Endothelial cell of umbilical vein (primary cell): ENCODE measurements at places on chromosomes 5 and 9. TPM values are rescaled to one million over a fixed set of nuclear protein-coding genes. Genes with fewer than 3 reads are reported as not detected.
A peak's percentile ranks its signal among the peaks of the same experiment; 100 is the strongest.

Gene AUH
- total RNA-seq, result 9.2 and 10.7 TPM in 2 replicates

Gene ZNF366
- total RNA-seq, result 4.1 and 4.6 TPM in 2 replicates

Gene DEPDC1B
- total RNA-seq, result 14.2 and 18.7 TPM in 2 replicates

Gene ORM2
- total RNA-seq, result not detected in 2 replicates

Gene PCDHGA11
- total RNA-seq, result 10.3 and 11.5 TPM in 2 replicates

- H3K4me3 ChIP-seq, result no peak overlapping the region
- no peak for DNase-seq
- no peaks in the 10 kb centered on the region for H3K27me3 ChIP-seq
- no peaks in the 10 kb centered on the region for H3K4me1 ChIP-seq
These were observed 70.6 kb downstream of the ALDH1A1 start for GRCh38 chr9:72882117-72882775.

DNA sequence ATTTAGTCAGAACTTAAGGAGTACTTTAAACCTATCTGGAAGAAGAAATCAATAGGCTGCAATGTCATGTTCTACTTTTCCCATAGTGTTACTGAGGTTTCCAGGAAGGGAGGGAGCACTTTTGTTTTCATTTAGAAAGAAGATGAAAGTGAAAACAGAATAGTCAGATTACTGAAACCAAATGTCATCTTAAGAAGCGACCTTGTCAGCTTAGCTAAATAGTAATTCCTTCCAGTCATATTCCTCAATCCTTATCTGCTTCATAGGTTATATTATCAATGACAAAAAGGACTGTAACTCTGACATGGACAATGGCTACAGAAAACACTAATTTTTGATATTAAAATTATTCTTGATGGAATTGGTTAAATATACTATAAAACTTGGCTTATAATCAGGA is 27.7 kb downstream of the SAR1B start:
- DNase-seq, result no peak
- H3K36me3 ChIP-seq, result peaks cover 10% of the 10 kb centered on the region
- H3K4me3 ChIP-seq, result no peak overlapping the region
- H3K27me3 ChIP-seq, result no peaks in the 10 kb centered on the region

- no peak overlapping the region for H3K4me3 ChIP-seq
- H3K27ac ChIP-seq, result no peak overlapping the region
- DNase-seq, result peak; percentile 21
- no peaks in the 10 kb centered on the region for H3K36me3 ChIP-seq
These were observed 80.6 kb downstream of the FBXO4 start for GRCh38 chr5:42005561-42006153.

GRCh38 chr9:131879181-131879910 is 139.5 kb upstream of the RAPGEF1 start:
- no peak overlapping the region for H3K27ac ChIP-seq
- H3K4me3 ChIP-seq, result no peak overlapping the region
- DNase-seq, result no peak
- H3K27me3 ChIP-seq, result no peaks in the 10 kb centered on the region
- H3K36me3 ChIP-seq, result no peaks in the 10 kb centered on the region
- H3K4me1 ChIP-seq, result peaks cover 11% of the 10 kb centered on the region

- H3K4me1 ChIP-seq, result no peaks in the 10 kb centered on the region
- no peaks in the 10 kb centered on the region for H3K27me3 ChIP-seq
- no peak overlapping the region for H3K4me3 ChIP-seq
- H3K36me3 ChIP-seq, result no peaks in the 10 kb centered on the region
- DNase-seq, result no peak
These were observed 305.1 kb upstream of the SGCD start for GRCh38 chr5:156021866-156022265.

GRCh38 chr5:10719965-10720364 is 41.1 kb downstream of the DAP start:
- no peak overlapping the region for H3K4me3 ChIP-seq
- DNase-seq, result peak; percentile 82
- peaks cover 2% of the 10 kb centered on the region for H3K36me3 ChIP-seq
- peak overlapping the region; percentile 47 for H3K27ac ChIP-seq
- H3K27me3 ChIP-seq, result no peaks in the 10 kb centered on the region

DNA sequence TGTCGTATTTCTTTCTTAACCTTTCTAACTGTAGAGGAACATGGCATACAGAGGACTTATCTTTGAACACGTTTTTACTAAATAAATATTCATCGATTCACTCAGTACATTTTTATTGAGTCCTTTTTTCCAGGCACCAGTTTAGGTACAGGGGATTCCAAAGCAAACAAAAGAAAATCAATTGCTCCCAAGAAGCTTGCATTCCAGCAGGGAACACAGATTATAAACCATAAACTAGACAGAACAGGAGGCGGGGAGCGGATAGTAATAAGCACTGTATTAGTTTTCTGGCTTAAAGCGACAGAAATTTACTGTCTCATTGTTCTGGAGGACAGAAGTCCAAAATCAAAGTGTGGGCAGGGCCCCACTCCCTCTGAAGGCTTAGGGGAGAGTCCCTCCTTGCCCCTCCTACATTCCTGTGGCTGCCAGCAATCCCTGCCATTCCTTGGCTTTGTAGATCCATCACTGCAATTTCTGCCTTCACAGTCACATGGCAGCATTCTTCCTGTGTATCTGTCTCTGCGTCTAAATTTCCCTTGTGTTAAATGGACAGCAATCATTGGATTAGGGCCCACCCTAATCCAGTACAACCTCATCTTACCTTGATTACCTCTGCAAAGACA is 115.5 kb downstream of the COL23A1 start:
- no peaks in the 10 kb centered on the region for H3K36me3 ChIP-seq
- no peaks in the 10 kb centered on the region for H3K27me3 ChIP-seq
- no peaks in the 10 kb centered on the region for H3K4me1 ChIP-seq
- DNase-seq, result no peak

- no peak overlapping the region for H3K27ac ChIP-seq
- no peaks in the 10 kb centered on the region for H3K36me3 ChIP-seq
- DNase-seq, result no peak
- no peaks in the 10 kb centered on the region for H3K27me3 ChIP-seq
- no peaks in the 10 kb centered on the region for H3K4me1 ChIP-seq
These were observed 178.0 kb downstream of the GAPVD1 start for GRCh38 chr9:125439434-125440272.
